ENCODE measurements at places on chromosomes 11 and 22. TPM values are rescaled to one million over a fixed set of nuclear protein-coding genes. Genes with fewer than 3 reads are reported as not detected.

DNA sequence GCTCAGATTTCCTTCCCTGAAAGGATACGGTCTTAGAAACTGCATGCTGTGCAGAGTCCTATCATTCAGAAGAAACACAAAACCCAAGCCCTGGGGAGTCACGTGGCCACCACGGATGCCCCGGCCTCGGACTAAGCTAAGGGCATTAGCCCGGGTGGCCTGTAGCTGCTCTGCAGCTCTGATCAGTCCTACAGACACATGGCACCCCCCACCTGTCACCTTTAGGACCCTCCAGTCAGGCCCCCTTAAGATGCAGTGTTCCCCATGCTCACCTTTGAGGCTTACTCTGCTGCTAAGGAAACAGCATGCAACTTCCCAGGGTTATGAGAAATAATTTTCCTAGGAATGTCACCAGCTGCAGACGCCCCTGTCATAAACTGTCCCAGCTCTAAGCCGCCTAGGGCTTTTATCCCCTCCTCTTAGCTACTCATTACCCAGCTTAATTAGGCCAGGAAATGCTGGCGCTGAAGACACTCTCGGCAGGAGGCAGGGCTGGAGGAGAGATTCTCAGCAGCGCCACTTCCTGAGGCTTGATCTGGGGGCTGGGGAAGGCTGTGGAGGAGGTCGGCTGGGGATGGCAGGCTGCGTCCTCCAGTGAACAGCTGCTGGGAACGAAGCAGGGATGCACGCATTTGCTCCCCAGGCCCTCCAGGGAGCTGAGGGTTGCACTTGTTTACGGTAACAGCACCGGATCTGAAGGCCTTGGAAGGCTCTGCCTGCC, 47.2 kb upstream of the ADA2 start:
- peak; percentile 72 for DNase-seq

GRCh38 chr11:117583063-117583801, 213.8 kb downstream of the DSCAML1 start:
- no peak for DNase-seq

Gene RIBC2
- 8.1 TPM for total RNA-seq

DNA sequence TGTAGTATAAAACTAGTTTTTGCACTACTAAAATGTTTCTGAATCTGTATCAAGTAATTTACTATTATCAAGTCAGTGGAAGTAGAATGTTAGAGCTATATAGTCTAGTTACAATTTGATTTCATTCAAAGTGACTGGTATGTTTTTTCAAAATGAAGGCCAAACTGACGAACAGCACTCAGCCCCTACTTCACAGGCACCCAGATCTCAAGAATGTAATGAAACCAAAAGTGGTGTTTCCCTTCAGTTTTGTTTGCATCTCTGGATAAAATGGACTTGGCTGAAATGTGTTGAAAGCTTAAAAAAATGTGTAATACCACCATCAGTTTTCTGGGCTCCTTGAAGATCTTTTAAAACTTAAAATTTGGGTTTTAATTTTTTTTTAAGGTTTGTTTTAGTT, 46.4 kb downstream of the QSER1 start:
- peak; percentile 38 for DNase-seq

GRCh38 chr11:37724315-37724714, 1126.3 kb upstream of the RAG2 start:
- DNase-seq: peak; percentile 20

DNA sequence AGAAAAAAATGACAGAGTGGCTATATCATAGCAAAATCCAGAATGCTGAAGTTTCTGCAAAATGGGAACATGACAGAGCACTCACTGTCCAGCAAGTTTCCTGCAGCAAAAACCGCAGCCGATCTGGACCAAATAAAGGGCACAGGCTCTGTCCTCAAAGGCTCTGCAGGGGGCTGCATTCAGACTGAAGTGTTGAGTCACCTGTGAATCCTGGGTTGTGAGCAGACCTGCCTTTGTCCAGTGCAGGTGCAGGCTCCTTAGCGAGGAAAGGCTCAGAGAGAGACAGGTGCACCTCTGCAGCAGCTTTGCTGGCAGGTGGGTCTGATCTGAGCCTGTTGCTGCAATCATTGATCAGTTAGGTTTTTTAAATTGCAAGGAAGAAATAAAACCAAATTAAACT, 29.3 kb upstream of the NFAM1 start:
- no peak for DNase-seq

- DNase-seq: no peak
These were observed 4.3 kb downstream of the MED15 start for GRCh38 chr22:20511578-20512229.

GRCh38 chr22:39292561-39293074, 26.8 kb downstream of the RPL3 start:
- peak; percentile 51 for DNase-seq

DNA sequence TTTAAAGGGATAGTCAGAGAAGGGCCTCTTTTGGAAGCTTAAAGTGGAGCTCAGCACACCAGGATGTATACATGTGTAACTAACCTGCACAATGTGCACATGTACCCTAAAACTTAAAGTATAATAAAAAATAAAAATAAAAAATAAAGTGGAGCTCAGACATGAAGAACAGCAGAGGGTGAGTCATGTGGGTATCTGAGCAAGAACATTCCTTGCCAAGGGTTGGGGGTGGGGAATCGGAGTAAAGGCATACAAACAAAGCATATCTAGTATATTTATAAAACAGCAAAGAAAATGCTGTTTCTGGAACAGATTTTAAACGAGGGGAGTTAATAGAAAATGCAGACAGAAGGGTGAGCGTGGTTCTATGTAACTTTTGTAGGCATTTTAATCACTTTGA, 562.6 kb upstream of the ANO3 start:
- DNase-seq: peak; percentile 19

GRCh38 chr11:74084796-74085541, 76.1 kb upstream of the UCP3 start:
- no peak for DNase-seq

Gene ABTB2
- total RNA-seq: 3.3 TPM

Gene SEC14L6
- 3.8 TPM for total RNA-seq
